ENCODE measurements at places on chromosomes 3 and 15. TPM values are rescaled to one million over a fixed set of nuclear protein-coding genes. Genes with fewer than 3 reads are reported as not detected.

The GOLGA8G gene
- total RNA-seq = not detected

The PAK6 gene
- 0.83 TPM for total RNA-seq

The C3orf85 gene
- total RNA-seq = not detected

The OR5H6 gene
- total RNA-seq = not detected

The OIP5 gene
- total RNA-seq = 13.5 TPM

The CLDN1 gene
- 0.77 TPM for total RNA-seq

The TTBK2 gene
- 11.9 TPM for total RNA-seq

The GOLGA6D gene
- total RNA-seq = not detected

The SLC2A2 gene
- total RNA-seq = not detected

The CLDN18 gene
- total RNA-seq = not detected

The EPB42 gene
- total RNA-seq = not detected

The PLA2G4D gene
- not detected for total RNA-seq

The KIAA1143 gene
- total RNA-seq = 36.6 TPM

The ROBO2 gene
- total RNA-seq = not detected

The SAXO2 gene
- total RNA-seq = 1.1 TPM

The NAALADL2 gene
- 0.60 TPM for total RNA-seq

The TMEM212 gene
- not detected for total RNA-seq

The THBS1 gene
- total RNA-seq = 0.54 TPM

The FBXO40 gene
- total RNA-seq = not detected

The DISP2 gene
- 0.20 TPM for total RNA-seq

The GOLGA8R gene
- 3.1 TPM for total RNA-seq

The DNAH12 gene
- 0.07 TPM for total RNA-seq

The TF gene
- 0.02 TPM for total RNA-seq

The NEK11 gene
- 1.6 TPM for total RNA-seq

The SIAH2 gene
- total RNA-seq = 90.3 TPM

The CFAP20DC gene
- 1.4 TPM for total RNA-seq

The MAP1A gene
- 0.86 TPM for total RNA-seq

The GOLGA6A gene
- total RNA-seq = not detected

The IQCF2 gene
- not detected for total RNA-seq

The C3orf22 gene
- not detected for total RNA-seq

The FGD5 gene
- not detected for total RNA-seq

The APBA2 gene
- 32.0 TPM for total RNA-seq

Data from activated CD8-positive, alpha-beta T cell treated with anti-CD3 and anti-CD28 coated beads for 36 hours (primary cell).